Stimulated activated CD8-positive, alpha-beta memory T cell treated with anti-CD3 and anti-CD28 coated beads, Interleukin-4, amount 100 ng/mL, for 4 hours (primary cell): ENCODE measurements at places on chromosomes 6 and 20.

GRCh38 chr6:40183902-40184301 lies 249.6 kb upstream of the MOCS1 start:
- DNase-seq = no peak

DNA sequence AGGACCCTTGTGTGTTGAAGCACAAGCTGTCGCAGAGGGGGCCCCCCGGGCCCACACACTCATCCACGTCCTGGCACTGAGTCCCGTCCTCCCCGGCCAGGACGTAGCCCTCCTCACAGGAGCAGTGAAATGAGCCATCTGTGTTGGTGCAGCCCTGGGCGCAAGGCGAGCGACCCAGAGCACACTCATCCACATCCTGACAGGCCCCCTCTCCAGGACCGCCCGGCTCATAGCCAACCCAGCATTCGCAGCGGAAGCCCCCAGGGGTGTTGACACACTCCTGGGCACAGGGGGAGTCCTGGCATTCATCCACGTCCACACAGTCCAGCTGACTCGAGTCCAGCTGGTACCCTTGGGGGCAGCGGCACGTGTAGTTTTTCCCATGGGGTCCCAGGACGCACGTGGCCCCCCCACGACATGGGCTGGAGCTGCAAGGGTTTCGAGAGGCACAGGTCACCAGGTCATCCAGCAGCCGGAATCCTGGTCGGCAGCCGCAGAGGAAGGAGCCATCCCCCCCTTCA lies 1.2 kb downstream of the CD93 start:
- DNase-seq = no peak

- DNase-seq = no peak
These were observed 12.4 kb downstream of the KATNA1 start for GRCh38 chr6:149636124-149636523.

DNA sequence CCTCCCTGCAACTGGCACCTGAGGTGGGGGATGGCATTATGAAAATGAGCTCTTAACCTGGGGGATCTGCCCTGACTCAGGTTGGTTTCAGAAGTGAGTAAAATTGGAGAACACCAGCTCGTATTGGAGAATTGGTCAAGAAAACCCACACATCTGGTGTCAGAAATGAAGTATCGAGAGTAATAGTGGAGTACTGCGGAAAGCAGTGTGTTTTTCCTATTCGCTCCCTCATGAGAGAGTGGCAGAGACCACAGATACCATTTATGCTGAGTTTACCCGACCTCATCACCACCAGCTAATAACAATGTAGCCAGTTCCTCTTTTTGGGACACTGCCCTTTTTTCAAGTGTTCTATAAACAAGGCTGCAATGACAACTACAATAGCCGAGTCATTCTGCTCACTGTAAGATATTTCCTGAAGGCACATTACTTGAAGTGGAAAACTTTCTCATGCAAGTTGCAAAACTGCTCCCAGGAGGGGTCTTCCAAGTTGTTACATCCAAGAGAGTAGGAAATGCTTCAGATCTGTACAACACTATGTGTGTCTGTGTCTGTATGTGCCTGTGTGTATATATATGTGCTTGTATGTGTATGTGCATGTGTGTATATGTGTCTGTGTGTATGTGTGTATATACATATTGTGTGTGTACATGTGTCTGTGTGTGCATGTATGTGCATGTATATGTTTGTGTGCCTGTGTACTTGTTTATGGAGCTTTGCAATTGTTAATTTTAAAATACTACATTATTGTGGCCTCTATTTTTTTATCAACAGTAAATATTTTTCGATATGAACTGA lies 106.0 kb upstream of the CST7 start:
- DNase-seq = no peak
